Central memory CD8-positive, alpha-beta T cell (primary cell): ENCODE measurements at places on chromosomes 3 and 15.

DNA sequence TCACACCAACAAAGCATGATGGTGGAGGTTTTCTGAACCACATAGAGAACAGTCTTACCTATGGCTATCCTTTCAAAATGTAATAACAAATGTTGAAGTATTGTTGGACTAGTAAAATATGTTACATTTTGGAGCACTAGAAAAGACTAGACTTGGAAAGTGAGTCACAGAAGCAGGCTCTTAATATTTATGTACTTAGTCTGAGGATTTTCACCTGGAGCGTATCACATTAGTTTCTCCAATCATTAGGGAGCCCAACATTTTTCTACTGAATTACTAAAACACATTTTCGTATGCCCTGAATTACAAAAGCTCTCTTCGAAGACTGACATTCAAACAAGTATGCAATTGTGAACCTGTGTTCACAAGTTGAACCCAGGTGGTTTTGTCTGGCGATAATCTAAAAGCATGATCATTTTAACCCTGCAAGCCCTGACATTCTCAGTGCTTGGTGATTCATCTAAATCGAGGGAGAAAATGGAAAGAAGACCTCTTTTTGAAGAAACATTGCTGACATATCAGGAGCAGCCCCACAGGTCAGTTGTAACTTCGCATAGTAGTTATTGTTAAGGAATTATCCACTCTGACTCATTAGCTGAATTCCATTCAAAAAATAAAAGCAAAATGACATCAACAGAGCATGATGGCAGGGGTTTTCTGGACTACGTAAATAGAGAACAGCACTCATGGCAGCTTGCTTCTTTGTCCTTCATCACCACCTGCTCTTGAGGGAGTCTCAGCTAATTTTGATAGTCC is 679.8 kb upstream of the NECTIN3 start:
- no peak for DNase-seq

DNA sequence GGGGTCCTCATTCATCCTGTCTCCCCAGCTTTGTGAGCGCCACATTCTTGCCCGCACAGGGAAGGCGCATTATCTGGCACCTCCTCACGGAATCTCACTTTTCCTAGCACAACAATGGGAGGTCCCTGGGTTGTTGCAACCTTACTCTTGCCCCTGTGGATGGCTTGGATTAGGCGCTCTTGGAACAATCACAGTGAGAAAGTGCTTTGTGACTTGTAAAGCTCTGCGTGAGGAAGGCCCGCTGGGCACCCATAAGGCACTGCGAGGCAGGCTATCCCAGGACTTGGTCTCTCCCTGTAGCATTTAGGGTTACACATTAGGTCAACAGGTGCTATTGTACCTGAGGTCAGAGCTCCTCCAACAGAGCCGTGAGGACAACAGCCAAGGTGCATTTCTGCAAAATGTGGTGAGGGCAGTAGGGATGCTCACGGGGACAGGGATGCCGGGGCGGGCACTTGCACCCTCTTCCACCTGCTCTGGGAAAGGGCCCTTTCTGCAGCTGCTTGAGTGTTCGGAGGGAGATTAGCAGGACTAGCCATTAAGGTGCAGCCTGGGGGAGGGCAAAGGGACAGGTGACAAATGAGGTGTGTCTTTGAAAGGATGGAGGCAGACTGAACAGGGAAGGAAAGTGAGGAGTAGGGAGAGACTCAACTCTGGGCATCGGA is 13.9 kb upstream of the LRRC15 start:
- DNase-seq, result no peak

DNA sequence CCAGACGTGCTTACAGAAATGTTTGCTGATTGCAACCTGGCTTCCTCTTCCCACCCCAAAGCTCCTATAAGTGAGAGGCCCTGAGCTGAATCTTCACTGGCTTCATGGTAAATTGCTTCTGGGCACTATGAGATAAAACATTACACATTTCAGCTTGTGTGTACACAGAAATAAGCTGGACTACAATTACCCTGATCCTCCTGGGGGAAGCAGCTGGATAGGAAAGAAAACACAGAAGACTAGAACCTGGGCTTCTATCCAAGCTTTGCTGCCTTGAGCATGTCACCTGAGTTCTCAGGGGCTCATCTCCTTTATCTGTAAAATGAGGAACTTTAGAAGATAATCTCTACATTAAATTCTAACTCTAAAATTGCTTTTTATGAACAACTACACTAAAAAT is 40.3 kb downstream of the THBS1 start:
- no peak for DNase-seq

- no peak for DNase-seq
These were observed 100.8 kb upstream of the SLC6A6 start for GRCh38 chr3:14301558-14301957.

- no peak for DNase-seq
These were observed 136.1 kb upstream of the RBMS3 start for GRCh38 chr3:29144807-29145206.

DNA sequence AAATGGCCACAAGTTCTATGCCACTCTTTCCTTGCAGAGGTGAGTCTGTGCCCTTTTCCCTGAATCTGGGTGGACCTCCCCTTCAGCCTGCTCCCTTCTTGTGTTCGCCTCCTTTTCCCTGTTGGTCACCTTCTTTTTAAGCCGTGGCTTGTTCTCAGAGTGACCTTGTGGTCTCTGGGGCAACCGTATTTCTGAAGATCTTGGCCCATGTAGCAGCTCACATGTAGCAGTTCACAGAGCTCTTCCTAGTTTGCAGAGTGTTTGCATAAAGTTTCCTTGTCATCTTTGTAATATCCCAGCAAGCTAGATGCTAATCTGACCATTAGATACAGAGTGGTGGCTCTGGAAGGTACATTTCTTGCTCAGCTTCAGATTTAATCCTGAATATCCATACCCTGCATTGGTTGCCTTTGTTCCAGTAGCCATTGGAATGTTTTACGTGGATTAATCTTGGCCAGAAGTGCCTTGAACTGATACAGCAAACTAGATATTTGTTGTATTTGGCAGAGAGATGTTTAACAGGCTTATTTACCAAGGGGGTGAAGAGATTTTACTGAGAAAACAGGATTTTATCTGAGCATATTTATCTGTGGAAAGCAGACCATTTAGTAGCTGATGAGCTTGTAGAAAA is 40.7 kb upstream of the BSN start:
- no peak for DNase-seq

GRCh38 chr3:10957976-10958749 is 34.4 kb upstream of the SLC6A1 start:
- DNase-seq, result no peak

DNA sequence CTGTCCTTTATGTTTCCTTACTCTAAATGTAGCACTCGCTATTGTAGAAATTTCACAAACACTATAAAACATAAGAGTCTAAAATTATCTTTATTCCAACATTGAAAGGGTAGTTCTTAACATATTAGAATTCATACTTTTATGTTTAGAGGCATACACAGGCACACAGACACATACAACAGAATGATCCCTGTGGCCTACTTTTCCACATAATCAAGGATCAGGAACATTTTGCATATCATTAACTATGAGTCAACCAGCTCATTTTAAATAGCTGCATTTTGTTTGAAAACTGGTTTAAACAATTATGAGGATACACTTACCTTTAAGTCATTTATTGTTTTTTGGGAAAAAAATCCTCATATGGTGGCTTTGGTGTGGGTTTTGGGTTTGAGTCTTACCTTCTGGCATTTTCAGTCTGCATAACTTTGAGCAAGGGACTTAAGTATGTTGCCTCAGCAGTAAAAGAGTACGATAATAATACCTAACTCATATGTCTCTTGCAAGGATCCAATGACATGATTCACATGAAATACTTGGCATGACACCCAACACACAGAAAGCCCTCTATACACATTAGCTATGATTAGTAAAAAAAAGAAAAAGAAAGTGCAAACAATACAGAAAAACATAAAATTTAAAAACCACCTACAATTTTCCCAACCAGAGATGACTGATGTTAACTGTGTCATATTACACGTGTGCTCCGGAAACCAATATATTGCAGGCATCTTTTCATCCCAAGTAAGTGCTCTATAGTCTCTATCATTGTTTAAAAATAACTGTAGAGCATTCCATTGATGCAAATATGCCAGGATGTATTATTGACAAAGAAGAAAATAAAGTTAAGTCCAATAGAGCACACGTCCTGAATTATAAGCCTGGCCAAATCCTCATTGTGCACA is 213.1 kb upstream of the ADAMTS9 start:
- no peak for DNase-seq

DNA sequence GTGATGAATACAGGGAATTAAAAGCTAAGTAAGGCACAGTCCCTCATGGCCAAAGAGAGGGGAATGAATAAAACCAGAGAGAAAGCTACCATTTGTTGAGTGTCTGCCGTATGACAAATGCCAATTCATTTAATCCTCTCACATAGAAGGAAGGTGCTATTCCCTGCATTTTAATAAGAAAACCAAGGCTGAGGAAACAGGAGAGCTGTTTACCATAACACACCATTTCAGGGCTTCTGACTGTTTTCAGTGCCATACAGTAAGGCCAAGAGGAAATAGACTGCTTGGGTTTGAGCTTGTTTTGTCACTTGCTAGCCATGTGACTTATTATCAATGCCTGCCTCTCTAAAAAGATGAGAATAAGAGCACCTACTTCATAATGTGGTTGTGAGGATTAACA is 10.1 kb downstream of the BTBD1 start:
- DNase-seq, result no peak
